Activated CD8-positive, alpha-beta T cell treated with anti-CD3 and anti-CD28 coated beads, Interleukin-2, amount 10 ng/mL, durations not matched to agents 7 days and 5 days (primary cell): ENCODE measurements at places on chromosomes 12 and 14.

DNA sequence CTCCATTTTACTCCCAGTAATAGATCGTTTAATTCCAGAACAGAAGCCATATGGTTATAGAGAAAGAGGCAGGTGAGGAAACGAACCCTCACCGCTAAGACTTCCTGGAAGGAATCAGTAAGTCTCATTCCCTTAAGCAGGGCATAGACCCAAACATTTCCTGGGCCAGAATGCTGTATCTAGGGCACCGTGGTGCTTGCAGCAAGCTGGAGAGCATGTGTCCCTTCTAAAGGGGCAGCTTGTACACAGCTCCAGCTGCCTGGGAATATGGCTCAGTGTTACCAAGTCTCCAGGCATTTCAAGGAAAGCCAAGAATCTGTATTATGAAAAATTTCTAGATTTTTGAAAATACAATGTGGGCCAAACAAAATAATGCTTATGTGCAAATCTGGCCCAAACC, 73.4 kb downstream of the PPM1H start:
- no peak for DNase-seq

- no peak for DNase-seq
Observed at GRCh38 chr14:84036840-84037239, 1493.1 kb upstream of the FLRT2 start.

DNA sequence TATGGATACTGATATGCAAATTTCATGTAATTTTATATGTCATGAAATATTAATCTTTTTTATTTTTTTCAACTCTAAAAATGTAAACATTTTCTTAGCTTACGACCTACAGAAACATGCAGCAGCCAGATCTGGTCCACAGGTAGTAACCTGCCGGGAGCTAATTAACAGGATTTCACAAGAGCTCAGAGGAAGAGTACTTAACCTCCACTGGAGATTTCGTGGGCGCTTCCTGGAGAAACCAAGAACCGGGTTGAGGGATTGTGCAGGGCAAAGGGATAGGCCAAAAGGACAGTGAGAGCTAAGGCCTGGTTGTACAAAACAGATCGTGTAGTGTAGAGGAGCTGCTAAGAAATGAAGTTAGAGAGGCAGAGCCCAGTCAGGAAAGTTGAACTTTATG, 315.7 kb downstream of the PAWR start:
- no peak for DNase-seq

GRCh38 chr14:61643555-61643954, 51.8 kb upstream of the HIF1A start:
- DNase-seq = no peak

GRCh38 chr12:128991716-128992115, 138.4 kb downstream of the GLT1D1 start:
- no peak for DNase-seq
